Natural killer cell (primary cell): ENCODE measurements at places on chromosomes 7 and 10. TPM values are rescaled to one million over a fixed set of nuclear protein-coding genes. Genes with fewer than 3 reads are reported as not detected.

WNT8B gene
- total RNA-seq, result not detected

DNA sequence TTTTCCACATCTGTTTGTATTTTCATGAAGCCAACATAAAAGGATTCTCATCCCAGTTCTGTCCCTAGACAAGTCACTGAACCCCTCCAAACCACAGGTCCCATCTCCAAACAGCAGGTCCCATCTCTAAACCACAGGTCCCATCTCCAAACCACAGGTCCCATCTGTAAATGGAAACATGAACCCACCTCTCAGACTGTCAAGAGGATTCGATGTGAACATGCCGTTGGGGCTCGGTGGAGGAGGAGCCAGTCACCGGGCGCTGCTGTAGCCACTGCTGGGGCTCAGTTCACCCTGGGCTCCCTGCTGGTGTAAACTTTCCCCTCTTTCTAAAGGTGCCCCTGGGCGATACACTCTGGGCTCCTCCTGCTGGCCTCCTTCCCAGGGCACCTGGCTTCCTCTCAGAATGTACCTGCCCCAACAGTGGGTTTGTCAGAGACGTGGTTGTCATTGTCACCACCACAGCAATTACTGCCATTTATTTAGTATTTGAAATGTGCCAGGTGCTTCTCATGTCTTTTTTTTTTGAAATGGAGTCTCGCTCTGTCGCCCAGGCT lies 13.0 kb downstream of the LHPP start:
- H3K27me3 ChIP-seq, result no peaks in the 10 kb centered on the region
- no peak overlapping the region for H3K27ac ChIP-seq
- no peaks in the 10 kb centered on the region for H3K4me1 ChIP-seq
- DNase-seq, result no peak

- H3K36me3 ChIP-seq, result peaks cover 23% of the 10 kb centered on the region
- H3K27ac ChIP-seq, result no peak overlapping the region
- no peak overlapping the region for H3K4me3 ChIP-seq
- DNase-seq, result no peak
- no peaks in the 10 kb centered on the region for H3K4me1 ChIP-seq
Observed at GRCh38 chr10:112465299-112465883, 18.4 kb downstream of the VTI1A start.

- H3K27me3 ChIP-seq, result no peaks in the 10 kb centered on the region
- no peak overlapping the region for H3K27ac ChIP-seq
- H3K36me3 ChIP-seq, result peaks cover 30% of the 10 kb centered on the region
- no peak for DNase-seq
- no peaks in the 10 kb centered on the region for H3K4me1 ChIP-seq
Observed at GRCh38 chr7:129689995-129690581, 78.6 kb downstream of the NRF1 start.

CPA1 gene
- not detected for total RNA-seq

DNA sequence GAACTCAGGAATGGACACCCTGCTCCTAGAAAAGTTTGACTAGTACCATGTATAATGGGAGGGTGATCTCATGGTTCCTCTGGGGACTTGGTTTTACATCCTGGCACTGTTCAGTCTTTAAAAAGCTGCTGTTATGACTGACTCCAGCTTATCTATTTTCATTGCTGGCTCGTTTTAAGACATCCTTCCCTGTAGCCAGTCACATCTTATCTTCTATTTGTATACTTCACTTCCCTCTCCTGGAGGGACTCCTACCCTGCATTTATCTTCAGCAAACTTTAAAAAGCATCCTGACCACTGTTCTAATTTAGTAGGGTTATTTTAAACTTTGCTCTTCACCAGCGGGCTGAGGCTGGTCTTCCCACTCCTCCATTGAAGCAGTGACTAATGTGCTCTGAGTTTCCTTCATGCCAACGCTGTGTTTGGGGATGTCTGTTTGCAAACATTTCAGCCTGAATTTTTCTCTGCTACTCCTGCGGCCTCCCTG lies 72.9 kb upstream of the ARMC3 start:
- no peak overlapping the region for H3K4me3 ChIP-seq
- no peak overlapping the region for H3K27ac ChIP-seq
- no peaks in the 10 kb centered on the region for H3K36me3 ChIP-seq
- no peaks in the 10 kb centered on the region for H3K4me1 ChIP-seq
- DNase-seq, result no peak

TAS2R4 gene
- total RNA-seq, result 0.83 TPM

PILRA gene
- 18.8 TPM for total RNA-seq

GRCh38 chr7:11911900-11912299 lies 79.9 kb upstream of the THSD7A start:
- H3K36me3 ChIP-seq, result no peaks in the 10 kb centered on the region
- H3K4me1 ChIP-seq, result no peaks in the 10 kb centered on the region
- no peak for DNase-seq
- H3K27me3 ChIP-seq, result no peaks in the 10 kb centered on the region
- H3K4me3 ChIP-seq, result no peak overlapping the region

- no peaks in the 10 kb centered on the region for H3K36me3 ChIP-seq
- H3K27me3 ChIP-seq, result peaks cover 5% of the 10 kb centered on the region
- H3K4me1 ChIP-seq, result no peaks in the 10 kb centered on the region
- H3K27ac ChIP-seq, result no peak overlapping the region
- DNase-seq, result no peak
Observed at GRCh38 chr10:117386805-117387204, 11.6 kb upstream of the PDZD8 start.

DNA sequence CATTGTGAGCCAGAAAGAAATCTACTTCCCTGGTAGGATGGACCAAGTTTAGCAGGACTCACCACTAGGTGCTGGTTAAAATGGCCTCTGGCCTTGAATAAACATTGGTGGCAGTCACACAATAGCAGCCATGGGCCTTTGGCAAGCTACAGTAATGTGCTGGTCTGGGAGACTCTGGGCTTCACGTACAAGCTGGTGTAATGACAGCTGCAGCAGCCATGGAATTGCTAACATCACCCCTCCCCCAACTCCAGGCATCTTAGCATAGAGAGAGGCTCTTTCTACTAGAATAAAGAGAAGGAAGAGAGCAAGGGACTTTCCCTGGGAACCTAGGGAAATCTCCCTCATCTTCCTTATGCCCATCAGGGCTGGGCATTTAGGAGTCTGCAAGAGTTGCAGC lies 205.1 kb upstream of the SEMA3A start:
- no peaks in the 10 kb centered on the region for H3K27me3 ChIP-seq
- no peak overlapping the region for H3K27ac ChIP-seq
- H3K4me1 ChIP-seq, result no peaks in the 10 kb centered on the region
- no peaks in the 10 kb centered on the region for H3K36me3 ChIP-seq

DNA sequence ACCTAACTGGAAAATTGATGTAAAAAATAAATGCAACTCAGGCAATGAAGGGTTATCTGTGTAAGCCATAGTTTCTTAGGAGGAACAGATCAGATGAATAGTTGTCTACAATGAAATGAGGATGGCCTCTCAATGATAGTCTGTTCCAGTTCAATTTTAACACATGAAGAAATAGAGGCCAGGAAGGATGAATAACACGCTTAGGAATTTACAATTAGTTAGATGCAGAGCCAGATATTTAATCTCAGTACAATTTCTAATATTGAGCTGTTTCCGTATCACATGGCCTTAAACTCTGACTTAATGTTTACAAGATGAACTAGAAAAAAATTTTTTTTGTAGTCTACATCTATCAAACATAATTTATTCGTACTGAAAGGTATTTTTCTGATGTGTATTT lies 176.6 kb downstream of the GALNT11 start:
- H3K27ac ChIP-seq, result no peak overlapping the region
- no peak for DNase-seq
- no peaks in the 10 kb centered on the region for H3K4me1 ChIP-seq
- H3K27me3 ChIP-seq, result no peaks in the 10 kb centered on the region
- peaks cover 49% of the 10 kb centered on the region for H3K36me3 ChIP-seq

PLAC9 gene
- not detected for total RNA-seq

EPO gene
- not detected for total RNA-seq

GLI3 gene
- 4.7 TPM for total RNA-seq

DNA sequence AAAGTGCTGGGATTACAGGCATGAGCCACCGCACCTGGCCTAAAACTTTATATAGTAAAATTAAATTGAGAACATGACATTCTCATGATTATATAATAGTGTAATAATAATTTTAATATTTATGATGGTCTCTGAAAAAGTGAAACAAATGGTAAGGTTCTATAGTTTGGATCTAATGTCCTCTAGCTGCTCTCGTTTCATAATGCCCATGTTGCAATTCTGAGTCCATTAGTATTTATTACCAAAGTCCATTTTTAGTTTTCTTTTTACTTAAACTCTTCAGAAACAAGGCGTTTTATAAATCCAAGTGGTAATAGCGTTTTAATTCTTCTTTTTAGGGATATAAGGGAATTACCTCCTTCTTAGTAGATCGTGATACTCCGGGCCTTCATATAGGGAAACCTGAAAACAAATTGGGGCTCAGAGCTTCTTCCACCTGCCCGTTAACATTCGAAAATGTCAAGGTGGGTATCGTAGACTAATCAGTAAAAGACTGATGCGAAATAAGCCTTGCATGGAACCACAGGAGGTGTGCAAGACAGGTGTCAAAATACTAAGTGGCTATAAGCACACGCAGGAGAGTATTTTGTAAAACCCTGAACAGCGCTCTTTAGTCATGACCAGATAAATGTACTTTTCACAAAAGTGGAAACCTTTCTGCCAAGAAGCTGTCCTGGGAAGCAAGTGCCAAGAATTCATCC lies 34.1 kb downstream of the ACADSB start:
- no peak overlapping the region for H3K27ac ChIP-seq
- H3K4me3 ChIP-seq, result no peak overlapping the region
- H3K4me1 ChIP-seq, result peaks cover 8% of the 10 kb centered on the region
- H3K27me3 ChIP-seq, result no peaks in the 10 kb centered on the region

SLC13A4 gene
- not detected for total RNA-seq

SLC39A12 gene
- total RNA-seq, result not detected

- H3K27ac ChIP-seq, result no peak overlapping the region
- DNase-seq, result no peak
- H3K4me3 ChIP-seq, result no peak overlapping the region
Observed at GRCh38 chr10:76509446-76509845, 1078.0 kb downstream of the LRMDA start.

DNA sequence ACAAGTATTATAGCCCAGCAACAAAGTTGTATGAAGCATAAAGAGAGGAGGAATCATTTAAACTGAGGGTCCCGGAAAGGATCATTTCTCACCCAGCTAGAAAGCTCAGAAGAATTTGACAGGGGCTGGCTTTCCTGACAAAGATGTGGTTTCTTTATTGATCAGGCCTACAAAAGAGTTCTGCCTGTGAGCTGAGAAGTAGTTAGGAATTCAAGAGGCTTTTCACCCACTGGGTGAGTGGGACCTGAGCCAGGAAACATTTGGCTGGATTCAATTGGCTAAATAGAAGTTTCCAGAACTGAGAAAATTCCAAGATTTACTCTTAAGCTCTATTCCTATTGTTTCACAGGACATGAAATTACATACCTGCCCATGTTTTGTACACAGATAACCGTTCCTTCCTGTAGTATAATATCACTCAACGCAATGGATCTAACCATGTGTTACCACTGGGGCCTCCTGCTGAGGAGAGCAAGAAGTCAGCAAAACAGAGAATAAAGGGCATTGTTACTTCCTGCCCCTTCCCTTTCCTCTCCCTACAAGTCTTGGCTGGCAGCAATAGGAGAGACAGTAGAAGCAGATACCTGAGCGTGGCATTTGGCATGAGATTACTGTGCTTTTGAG lies 53.9 kb upstream of the PAPSS2 start:
- H3K27me3 ChIP-seq, result no peaks in the 10 kb centered on the region
- H3K4me1 ChIP-seq, result no peaks in the 10 kb centered on the region

- peak overlapping the region; percentile 75 for H3K27ac ChIP-seq
- H3K4me3 ChIP-seq, result no peak overlapping the region
- H3K4me1 ChIP-seq, result peaks cover 20% of the 10 kb centered on the region
- no peaks in the 10 kb centered on the region for H3K36me3 ChIP-seq
- peak; percentile 61 for DNase-seq
Observed at GRCh38 chr10:103800789-103801540, 54.4 kb downstream of the SH3PXD2A start.

- no peaks in the 10 kb centered on the region for H3K36me3 ChIP-seq
- no peaks in the 10 kb centered on the region for H3K4me1 ChIP-seq
- H3K27me3 ChIP-seq, result no peaks in the 10 kb centered on the region
- no peak for DNase-seq
- H3K27ac ChIP-seq, result no peak overlapping the region
- no peak overlapping the region for H3K4me3 ChIP-seq
Observed at GRCh38 chr7:46999866-47000265, 582.0 kb downstream of the TNS3 start.

ARHGAP22 gene
- not detected for total RNA-seq
